Activated CD4-positive, alpha-beta memory T cell treated with anti-CD3 and anti-CD28 coated beads, Interleukin-2, amount 10 ng/mL, durations not matched to agents 7 days and 5 days (primary cell): ENCODE measurements at places on chromosomes 7 and 10.

DNA sequence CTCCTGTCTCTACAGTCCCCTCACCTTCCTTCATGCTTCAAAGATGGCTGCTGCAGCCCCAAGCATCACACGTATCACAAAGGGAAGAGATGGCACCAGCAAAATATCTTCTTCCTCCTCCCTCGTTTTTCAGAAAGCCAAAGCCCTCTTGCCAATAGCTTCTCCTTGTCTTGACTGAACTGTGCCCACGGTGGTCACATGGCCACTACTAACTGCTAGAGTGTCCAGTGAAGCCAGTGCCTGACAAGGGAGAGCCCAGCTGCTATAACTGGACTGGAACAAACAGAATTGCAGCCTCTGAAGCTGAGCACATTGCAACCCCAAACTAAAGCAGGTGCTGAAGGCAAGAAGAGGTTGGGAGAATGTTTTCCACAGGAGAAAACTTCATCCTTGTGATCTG is 120.8 kb upstream of the RET start:
- H3K27ac ChIP-seq = no peak overlapping the region
- peaks cover 5% of the 10 kb centered on the region for H3K27me3 ChIP-seq
- H3K4me1 ChIP-seq = no peaks in the 10 kb centered on the region
- no peaks in the 10 kb centered on the region for H3K36me3 ChIP-seq
- DNase-seq = no peak

GRCh38 chr10:51638737-51639136 is 60.7 kb downstream of the CSTF2T start:
- H3K36me3 ChIP-seq = no peaks in the 10 kb centered on the region
- DNase-seq = no peak
- no peak overlapping the region for H3K27ac ChIP-seq
- H3K27me3 ChIP-seq = no peaks in the 10 kb centered on the region
- H3K4me3 ChIP-seq = no peak overlapping the region

DNA sequence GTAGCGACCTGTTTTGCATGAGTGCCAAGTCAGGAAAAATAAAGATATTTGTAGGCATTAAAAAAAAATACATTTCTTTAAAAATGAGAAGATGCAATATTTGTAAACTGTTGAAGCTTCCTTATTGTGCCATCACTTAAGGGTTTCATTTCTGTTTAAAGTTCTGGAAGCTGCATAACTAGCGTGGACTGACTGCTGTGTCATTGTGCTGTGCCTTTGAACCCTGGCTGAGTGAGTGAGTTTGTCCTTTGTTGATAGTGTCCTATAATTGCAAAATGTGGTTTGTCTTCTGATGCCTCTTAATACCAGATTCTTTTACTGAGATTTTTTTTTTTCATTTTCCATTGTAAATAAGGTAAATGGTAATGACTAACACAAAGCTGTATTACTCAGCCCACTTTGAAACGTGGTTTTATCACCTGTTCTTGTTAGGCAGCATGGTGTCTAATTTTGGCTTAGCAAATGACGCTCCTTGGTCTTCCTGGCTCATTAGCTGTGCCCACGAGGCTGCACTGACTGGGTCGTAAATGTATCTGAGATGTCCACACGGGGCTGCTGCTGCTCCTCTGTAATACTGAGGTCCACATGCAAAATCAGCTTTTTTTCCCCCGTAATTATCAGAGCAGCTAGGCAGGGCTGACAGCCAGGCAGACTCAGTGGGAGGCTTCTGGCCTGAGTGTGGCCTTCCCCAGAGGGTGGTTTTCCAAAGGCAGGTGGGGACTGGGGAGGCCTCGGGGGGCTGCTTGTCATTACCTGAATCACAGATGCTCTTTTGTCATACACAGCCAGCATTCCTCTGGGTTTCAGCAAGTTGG is 14.8 kb downstream of the ZSCAN25 start:
- peaks cover 58% of the 10 kb centered on the region for H3K36me3 ChIP-seq
- no peak overlapping the region for H3K27ac ChIP-seq
- peaks cover 6% of the 10 kb centered on the region for H3K4me1 ChIP-seq

DNA sequence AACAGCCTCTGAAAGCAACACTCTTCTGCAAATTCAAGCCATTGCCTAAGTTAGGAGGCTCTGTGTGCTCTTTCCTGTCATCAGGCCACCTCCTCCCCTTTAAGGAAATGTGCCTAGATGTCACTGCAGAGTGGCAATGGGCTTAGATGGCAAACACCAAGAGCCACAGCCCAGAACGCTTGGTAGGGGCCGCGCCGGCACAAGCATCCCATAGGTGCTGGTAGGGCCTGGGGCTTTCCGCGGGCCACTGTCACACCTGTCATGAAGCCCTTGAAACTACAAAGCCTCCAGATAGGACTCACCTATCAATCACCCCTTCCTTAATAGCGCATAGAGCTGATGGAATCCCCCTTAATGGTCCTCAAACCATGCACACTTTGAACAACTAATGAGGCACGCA is 299.9 kb downstream of the GRID1 start:
- no peak overlapping the region for H3K27ac ChIP-seq
- no peaks in the 10 kb centered on the region for H3K36me3 ChIP-seq
- H3K27me3 ChIP-seq = peaks cover 9% of the 10 kb centered on the region
- H3K4me1 ChIP-seq = no peaks in the 10 kb centered on the region
- H3K4me3 ChIP-seq = no peak overlapping the region
- no peak for DNase-seq

- peaks cover 8% of the 10 kb centered on the region for H3K4me1 ChIP-seq
- peaks cover 4% of the 10 kb centered on the region for H3K36me3 ChIP-seq
- H3K4me3 ChIP-seq = peak overlapping the region; percentile 38
These were observed 9.2 kb downstream of the SP8 start for GRCh38 chr7:20777377-20778062.

DNA sequence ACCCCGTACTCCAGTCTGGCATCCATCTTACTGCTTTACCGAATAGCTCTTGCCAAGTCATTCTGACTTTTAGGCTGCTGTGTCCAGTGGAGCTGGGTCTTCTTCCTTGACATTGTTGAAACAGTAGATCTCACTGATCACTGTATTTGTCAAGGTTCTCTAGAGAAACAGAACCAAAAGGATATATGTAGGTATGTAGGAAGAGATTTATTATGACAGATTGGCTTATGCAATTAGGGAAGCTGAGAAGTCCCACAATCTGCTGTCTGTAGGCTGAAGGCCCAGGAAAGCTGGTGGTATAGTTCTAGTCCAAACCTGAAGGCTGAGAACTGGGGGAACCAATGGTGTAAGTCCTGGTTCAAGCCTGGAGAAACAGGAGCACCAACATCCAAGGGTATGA is 12.1 kb upstream of the PRRT4 start:
- H3K27me3 ChIP-seq = peaks cover 20% of the 10 kb centered on the region
- H3K27ac ChIP-seq = no peak overlapping the region

DNA sequence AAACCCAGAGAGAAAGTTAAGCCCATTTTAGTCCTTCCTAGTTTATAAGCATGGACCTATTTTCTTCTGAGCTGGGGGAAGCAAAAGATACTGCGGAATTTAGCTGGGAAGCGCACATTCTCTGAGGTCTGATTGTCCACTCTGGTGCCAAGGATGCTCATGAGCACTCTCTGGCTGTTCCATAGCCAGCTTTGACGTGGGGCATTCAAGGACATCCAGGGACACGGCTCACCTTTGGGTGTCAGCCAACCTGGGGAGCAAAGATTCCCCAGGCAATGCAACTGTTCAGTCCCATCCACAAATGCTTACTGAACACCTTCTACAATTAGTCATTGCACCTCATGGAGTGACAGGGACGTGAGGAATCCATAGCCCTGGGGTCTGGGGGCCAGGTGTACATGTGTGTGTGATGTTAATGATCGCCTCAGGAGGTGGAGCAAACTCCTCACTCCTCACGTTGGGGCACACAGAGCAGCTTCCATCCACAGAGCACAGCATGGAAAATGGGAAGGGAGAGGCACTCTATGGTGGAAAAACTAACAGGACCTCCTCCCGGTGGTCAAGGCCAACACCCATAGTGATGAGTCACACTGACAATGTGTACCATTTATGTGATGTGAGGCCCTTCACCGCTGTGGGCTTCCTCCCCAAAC is 67.5 kb upstream of the IGFBP3 start:
- H3K4me1 ChIP-seq = no peaks in the 10 kb centered on the region
- H3K27ac ChIP-seq = no peak overlapping the region
- DNase-seq = no peak

DNA sequence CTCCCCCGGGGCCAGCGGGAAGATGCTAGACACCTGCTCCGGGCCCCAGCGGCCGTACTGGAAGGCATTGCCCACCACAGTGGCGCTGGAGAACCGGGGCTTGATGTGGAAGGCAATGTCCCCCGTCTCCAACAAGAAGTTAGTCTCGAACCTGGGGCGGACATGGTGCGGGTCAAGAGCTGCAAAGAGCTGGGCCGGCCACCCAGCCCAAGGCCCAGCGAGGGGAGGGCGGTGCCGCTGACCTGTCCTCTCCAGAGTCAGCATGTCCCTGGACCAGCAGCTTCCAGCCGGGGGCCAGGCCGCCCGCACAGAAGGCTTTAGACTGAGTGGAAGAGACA is 551 bp downstream of the GRIFIN start:
- H3K4me3 ChIP-seq = no peak overlapping the region
- DNase-seq = no peak
- H3K27me3 ChIP-seq = peaks cover under 1% of the 10 kb centered on the region
- H3K4me1 ChIP-seq = peaks cover 13% of the 10 kb centered on the region
- H3K36me3 ChIP-seq = no peaks in the 10 kb centered on the region

DNA sequence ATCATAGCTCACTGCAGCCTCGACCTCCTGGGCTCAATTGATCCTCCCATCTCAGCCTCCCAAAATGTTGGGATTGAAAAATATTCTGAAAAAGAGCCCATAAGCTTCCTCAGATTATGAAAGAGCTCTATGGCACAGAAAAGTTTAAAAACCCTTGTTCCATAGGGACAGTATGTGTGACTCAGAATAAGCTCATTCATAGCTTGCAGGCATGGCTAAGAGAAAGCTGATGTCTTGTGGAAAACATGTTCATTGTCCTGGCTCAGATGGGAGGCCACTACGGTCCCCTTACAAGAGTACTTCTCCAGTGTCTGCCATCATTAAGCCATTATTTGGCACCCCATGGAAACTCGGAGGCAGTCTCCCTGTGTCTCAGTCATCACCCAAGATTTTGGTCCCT is 64.0 kb downstream of the CCDC3 start:
- no peak overlapping the region for H3K27ac ChIP-seq
- H3K27me3 ChIP-seq = peaks cover 16% of the 10 kb centered on the region
- no peaks in the 10 kb centered on the region for H3K4me1 ChIP-seq
- H3K36me3 ChIP-seq = no peaks in the 10 kb centered on the region
- no peak for DNase-seq
- no peak overlapping the region for H3K4me3 ChIP-seq

DNA sequence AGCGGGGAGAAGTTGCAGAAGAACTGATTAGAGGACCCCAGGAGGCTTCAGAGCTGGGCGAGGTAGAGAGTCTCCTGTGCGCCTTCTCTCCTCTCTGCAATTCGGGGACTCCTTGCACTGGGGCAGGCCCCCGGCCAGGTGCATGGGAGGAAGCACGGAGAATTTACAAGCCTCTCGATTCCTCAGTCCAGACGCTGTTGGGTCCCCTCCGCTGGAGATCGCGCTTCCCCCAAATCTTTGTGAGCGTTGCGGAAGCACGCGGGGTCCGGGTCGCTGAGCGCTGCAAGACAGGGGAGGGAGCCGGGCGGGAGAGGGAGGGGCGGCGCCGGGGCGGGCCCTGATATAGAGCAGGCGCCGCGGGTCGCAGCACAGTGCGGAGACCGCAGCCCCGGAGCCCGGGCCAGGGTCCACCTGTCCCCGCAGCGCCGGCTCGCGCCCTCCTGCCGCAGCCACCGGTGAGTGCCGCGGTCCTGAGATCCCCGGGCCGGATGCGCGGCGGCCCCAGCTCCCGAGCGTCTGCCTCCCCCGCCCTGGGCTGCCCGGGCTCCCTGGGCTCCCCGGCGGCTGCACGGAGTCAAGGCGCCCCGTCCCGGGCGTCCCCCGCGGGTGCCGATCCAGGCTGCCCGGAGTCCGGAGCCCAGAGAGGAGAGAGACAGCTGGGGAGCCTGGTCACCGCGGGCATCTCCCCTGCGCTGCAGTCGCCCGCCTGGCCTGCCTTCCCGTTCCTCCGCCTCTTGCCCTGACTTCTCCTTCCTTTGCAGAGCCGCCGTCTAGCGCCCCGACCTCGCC is at the start of gene PLAU:
PLAU (plus strand) TSS at position 369 of the 789 bp plus-strand sequence. CDS start 424 bp downstream, outside the sequence.
- DNase-seq = peak; percentile 58
- H3K36me3 ChIP-seq = peaks cover 24% of the 10 kb centered on the region
- peak within 1 kb of the TSS; percentile 96 for H3K4me3 ChIP-seq
- peaks cover 49% of the 10 kb centered on the region for H3K4me1 ChIP-seq
- peak within 1 kb of the TSS; percentile 76 for H3K27ac ChIP-seq

DNA sequence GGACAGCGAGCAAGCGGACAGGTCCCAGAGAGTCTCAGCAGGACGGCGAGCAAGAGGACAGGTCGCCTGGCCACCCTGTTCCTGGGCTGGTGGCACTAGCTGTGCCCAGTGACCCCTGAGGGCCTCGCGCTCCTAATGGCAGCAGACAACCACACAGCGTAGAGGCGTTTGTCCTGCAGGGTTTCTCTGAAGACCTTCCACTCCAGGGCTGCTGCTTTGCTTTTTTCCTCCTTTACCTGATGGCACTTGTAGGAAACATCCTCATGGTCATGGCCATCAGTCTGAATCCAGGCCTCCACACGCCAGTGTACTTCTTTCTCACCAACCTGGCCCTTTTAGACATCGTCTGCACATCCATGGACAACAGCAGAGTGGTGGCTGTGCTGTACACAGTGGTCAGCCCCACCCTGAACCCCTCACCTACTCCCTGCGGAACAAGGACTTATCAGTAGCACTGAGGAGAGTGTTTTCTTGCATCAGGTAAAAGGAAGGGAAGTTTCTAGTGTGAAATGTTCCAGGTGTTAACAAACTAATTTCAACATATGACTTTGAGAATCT is 27.4 kb downstream of the SCART1 start:
- no peak overlapping the region for H3K4me3 ChIP-seq
- H3K4me1 ChIP-seq = peaks cover 6% of the 10 kb centered on the region
- DNase-seq = no peak
- no peak overlapping the region for H3K27ac ChIP-seq
- H3K27me3 ChIP-seq = peaks cover 40% of the 10 kb centered on the region

DNA sequence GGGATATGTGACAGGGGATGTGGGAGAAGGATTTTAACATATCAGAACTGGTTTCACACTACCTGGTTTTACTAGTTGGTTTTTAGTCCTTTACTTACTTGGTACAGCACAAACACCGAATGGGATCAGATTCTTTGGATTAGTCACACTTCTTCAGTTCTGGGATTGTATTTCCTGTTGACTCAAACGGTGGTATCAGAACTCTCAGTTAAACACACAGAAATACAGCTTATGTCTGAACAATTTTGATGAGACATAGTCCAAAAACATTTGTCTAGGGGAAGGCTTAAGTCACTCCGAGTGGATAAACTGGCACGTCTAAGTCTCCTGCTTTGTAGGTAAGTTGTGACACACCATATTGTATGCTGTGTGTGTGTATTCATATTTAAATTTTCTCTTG is 480.5 kb downstream of the PHTF2 start:
- no peaks in the 10 kb centered on the region for H3K27me3 ChIP-seq
- no peak overlapping the region for H3K27ac ChIP-seq
- DNase-seq = no peak
- H3K4me1 ChIP-seq = no peaks in the 10 kb centered on the region
- no peaks in the 10 kb centered on the region for H3K36me3 ChIP-seq
- H3K4me3 ChIP-seq = no peak overlapping the region

GRCh38 chr7:128299109-128299607 is 44.5 kb downstream of the RBM28 start:
- peaks cover 3% of the 10 kb centered on the region for H3K36me3 ChIP-seq
- DNase-seq = no peak
- no peaks in the 10 kb centered on the region for H3K4me1 ChIP-seq
- no peaks in the 10 kb centered on the region for H3K27me3 ChIP-seq
- no peak overlapping the region for H3K4me3 ChIP-seq

- no peaks in the 10 kb centered on the region for H3K36me3 ChIP-seq
- H3K4me3 ChIP-seq = no peak overlapping the region
- DNase-seq = no peak
- no peaks in the 10 kb centered on the region for H3K4me1 ChIP-seq
- H3K27me3 ChIP-seq = peaks cover 8% of the 10 kb centered on the region
- H3K27ac ChIP-seq = no peak overlapping the region
These were observed 64.6 kb upstream of the KCNMA1 start for GRCh38 chr10:77702166-77702565.
